ENCODE measurements at places on chromosomes 12 and 14.

- H3K4me1 ChIP-seq = peaks cover 20% of the 10 kb centered on the region
- H3K27ac ChIP-seq = no peak overlapping the region
- no peak for DNase-seq
- no peaks in the 10 kb centered on the region for H3K27me3 ChIP-seq
- H3K36me3 ChIP-seq = no peaks in the 10 kb centered on the region
- no peak overlapping the region for H3K4me3 ChIP-seq
Observed at GRCh38 chr12:67043771-67044170, 225.4 kb upstream of the CAND1 start.

- no peak overlapping the region for H3K27ac ChIP-seq
- no peaks in the 10 kb centered on the region for H3K27me3 ChIP-seq
Observed at GRCh38 chr12:124332900-124333299, 38.0 kb downstream of the RFLNA start.

- H3K4me1 ChIP-seq = peaks cover 89% of the 10 kb centered on the region
- H3K36me3 ChIP-seq = no peaks in the 10 kb centered on the region
- H3K27ac ChIP-seq = peak overlapping the region; percentile 97
- no peak overlapping the region for H3K4me3 ChIP-seq
Observed at GRCh38 chr14:77040741-77041653, 12.5 kb upstream of the IRF2BPL start.

DNA sequence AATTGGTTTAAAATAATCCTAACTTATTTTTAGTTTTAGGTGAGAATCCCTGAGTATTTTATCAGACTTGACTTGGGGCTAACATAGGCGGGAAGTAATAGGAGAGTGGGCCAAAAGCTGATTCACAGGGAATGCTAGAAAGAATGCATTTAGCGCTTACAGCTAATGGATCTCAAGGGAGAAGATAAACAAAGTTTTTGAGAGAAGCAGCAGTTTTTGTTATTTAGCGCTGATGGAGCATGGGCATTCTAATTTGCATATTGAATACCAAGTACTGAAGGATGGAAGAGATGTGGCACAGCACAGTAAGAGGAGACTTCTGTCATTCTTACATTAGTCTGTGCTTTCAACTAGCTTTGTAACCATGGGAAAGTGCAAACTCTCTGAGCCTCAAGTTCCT is 436.0 kb upstream of the FBXO33 start:
- no peak overlapping the region for H3K4me3 ChIP-seq
- no peaks in the 10 kb centered on the region for H3K4me1 ChIP-seq
- no peak overlapping the region for H3K27ac ChIP-seq
- H3K27me3 ChIP-seq = no peaks in the 10 kb centered on the region
- H3K36me3 ChIP-seq = no peaks in the 10 kb centered on the region

DNA sequence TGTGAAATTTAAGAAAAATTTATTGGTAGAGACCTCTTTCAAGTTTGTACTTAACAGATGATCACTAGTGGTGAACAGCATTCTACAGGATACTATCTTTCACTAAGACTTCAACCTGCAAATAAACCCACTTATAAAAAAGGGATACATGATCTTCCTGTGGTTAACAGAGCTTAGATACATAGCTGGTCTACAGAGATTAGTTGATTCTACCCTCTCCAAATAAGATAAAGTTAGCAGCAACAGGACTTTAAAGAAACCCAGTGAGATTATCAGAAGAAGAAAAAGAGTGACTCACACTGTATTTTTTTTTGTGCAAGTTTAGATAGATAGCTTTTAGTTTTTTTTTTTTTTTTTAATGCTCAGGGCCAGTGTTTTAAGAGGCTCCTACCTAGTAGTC is 34.5 kb downstream of the USP44 start:
- H3K27ac ChIP-seq = no peak overlapping the region
- H3K4me1 ChIP-seq = no peaks in the 10 kb centered on the region
- H3K4me3 ChIP-seq = no peak overlapping the region

DNA sequence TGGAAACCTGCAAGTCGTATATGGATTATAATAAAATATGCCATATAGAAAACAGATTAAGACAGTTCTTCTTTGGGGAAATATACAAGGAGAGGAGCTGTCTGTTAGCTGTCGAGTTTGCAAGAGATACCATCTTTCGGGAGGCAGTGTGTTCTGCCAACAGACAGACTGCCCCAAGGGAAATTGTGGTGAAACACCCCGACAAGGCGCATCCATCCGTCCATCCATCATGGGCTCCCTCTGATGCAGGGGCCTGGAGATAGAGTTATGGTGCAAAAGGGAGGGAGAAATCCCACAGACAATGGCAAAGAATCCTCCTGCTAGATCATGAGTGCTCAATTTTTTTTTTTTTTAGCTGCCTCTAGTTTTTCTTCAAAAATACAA is 156.3 kb downstream of the DPF3 start:
- no peaks in the 10 kb centered on the region for H3K27me3 ChIP-seq
- no peak overlapping the region for H3K27ac ChIP-seq
- no peak for DNase-seq
- H3K4me3 ChIP-seq = no peak overlapping the region

GRCh38 chr14:98754343-98755020 is 517.5 kb downstream of the BCL11B start:
- no peak overlapping the region for H3K4me3 ChIP-seq
- no peaks in the 10 kb centered on the region for H3K36me3 ChIP-seq
- peaks cover 14% of the 10 kb centered on the region for H3K4me1 ChIP-seq
- DNase-seq = no peak
- H3K27ac ChIP-seq = no peak overlapping the region
- no peaks in the 10 kb centered on the region for H3K27me3 ChIP-seq

- H3K4me1 ChIP-seq = no peaks in the 10 kb centered on the region
- H3K4me3 ChIP-seq = no peak overlapping the region
- no peak overlapping the region for H3K27ac ChIP-seq
- no peaks in the 10 kb centered on the region for H3K27me3 ChIP-seq
Observed at GRCh38 chr12:22766911-22767420, 142.0 kb downstream of the ETNK1 start.

DNA sequence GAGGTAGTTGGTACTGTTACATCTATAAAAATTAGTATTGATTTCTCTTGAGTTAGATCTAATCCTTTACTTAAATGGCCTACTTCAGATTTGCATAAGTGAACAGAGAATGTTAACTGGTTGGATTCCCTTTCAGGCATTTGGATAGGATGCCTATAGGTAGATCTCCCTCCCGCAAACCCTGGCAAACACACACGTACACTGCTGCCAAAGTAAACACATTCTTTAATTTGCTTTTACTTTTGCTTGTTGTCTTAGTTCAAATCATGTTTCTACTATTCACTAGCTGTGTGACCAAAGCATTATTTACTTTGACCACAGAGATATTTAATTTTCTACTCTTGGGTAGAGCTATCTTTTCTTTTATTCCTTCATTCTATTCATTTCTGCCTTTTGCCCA is 936.1 kb upstream of the FBXO33 start:
- no peak for DNase-seq
- no peaks in the 10 kb centered on the region for H3K4me1 ChIP-seq

DNA sequence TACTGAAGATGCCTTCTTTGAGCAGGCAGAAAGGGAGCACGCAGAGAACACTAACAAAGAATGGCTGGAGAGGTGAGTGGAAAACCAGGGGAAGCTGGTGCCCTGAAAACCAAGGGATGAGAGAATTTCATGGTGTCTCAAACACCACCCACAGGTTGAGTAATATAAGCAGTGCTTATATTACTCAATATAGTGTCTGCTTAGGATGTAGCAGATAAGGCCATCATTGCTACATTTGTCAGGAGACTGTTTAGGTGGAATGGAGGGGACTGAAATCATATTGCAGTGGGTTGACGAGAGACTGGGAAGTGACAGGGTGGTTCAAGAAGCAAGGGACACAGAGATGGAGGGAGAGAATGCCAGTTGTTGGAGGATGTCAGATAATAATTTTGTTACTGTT is 20.6 kb downstream of the PKP2 start:
- H3K27me3 ChIP-seq = no peaks in the 10 kb centered on the region
- DNase-seq = no peak
- H3K4me3 ChIP-seq = no peak overlapping the region
- H3K36me3 ChIP-seq = no peaks in the 10 kb centered on the region
- no peaks in the 10 kb centered on the region for H3K4me1 ChIP-seq
- H3K27ac ChIP-seq = no peak overlapping the region

DNA sequence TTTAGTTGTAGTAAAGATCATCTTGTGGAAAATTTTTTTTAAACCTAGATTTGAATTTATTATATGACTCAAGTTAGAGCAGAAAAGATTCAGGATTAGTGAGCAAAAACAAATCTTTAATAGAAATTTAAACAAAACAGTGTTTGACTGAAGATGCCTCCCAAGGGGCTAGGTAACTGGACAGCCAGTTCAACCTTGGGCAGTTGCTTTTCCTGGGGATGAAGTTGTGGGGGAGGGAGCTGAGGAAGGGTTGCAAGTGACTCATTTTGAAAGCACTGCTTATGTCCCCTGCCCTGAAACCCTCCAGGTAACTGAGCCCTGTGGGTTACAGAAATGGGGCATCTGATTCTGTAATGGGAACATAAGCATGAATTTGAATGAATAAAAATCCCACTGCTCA is 13.1 kb downstream of the CFAP54 start:
- peak overlapping the region; percentile 43 for H3K27ac ChIP-seq
- H3K27me3 ChIP-seq = no peaks in the 10 kb centered on the region
- DNase-seq = no peak
- H3K36me3 ChIP-seq = no peaks in the 10 kb centered on the region

DNA sequence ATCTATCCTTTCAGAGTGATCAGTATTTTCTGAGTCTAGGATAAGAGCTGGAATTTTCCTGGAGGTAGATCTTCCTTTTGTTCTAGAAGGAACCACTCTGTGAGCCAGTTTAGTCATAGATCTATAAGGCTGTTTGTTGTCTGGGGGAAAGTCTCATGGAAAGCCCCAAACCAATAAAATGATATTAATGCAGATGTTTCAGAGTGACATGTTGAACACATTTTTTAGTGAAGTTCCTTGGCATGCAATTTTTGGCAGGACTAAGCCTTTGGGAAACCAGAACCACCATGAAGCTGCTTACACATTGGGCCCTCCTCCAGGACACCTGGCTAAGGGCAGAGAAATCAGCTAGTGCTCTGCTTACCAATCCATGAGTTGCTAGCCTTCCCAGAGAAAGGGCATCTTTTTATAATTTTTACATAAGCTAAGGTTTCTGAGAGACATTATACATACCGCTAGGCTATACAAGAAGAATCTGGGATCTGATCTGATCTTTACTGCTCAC is 101.5 kb upstream of the PCED1B start:
- DNase-seq = no peak
- H3K4me3 ChIP-seq = no peak overlapping the region
- no peaks in the 10 kb centered on the region for H3K36me3 ChIP-seq
- peaks cover under 1% of the 10 kb centered on the region for H3K4me1 ChIP-seq

DNA sequence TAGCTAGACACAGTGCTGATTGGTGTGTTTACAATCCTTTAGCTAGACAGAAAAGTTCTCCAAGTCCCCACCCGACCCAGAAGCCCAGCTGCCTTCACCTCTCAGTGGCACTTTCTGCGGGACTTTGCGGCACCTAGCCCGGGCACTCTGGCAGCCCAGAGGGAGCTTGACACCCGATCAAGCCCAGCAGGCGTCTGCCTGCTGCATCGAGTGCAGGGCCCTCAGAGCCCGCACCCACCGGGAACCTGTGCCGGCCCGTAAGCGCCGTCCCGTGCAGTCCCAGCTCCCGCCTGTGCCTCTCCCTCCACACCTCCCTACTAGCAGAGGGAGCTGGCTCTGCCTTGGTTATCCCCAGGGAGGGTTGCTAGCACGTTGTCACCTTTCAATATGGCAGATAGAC is 631.0 kb upstream of the STXBP6 start:
- H3K27me3 ChIP-seq = no peaks in the 10 kb centered on the region
- no peak for DNase-seq
- H3K36me3 ChIP-seq = no peaks in the 10 kb centered on the region
- no peak overlapping the region for H3K27ac ChIP-seq

Data from thyroid gland (tissue), 4 donors.